ENCODE measurements at places on chromosomes 2 and 18.

GRCh38 chr18:68532328-68532885 is 182.5 kb downstream of the TMX3 start:
- no peaks in the 10 kb centered on the region for H3K27me3 ChIP-seq
- no peak overlapping the region for H3K4me3 ChIP-seq
- no peak overlapping the region for H3K27ac ChIP-seq
- H3K4me1 ChIP-seq: peaks cover 3% of the 10 kb centered on the region
- no peaks in the 10 kb centered on the region for H3K36me3 ChIP-seq
- DNase-seq: no peak

GRCh38 chr2:2057125-2057721 is 273.9 kb downstream of the MYT1L start:
- peaks cover 7% of the 10 kb centered on the region for H3K27me3 ChIP-seq
- peaks cover 29% of the 10 kb centered on the region for H3K4me1 ChIP-seq
- DNase-seq: peak; percentile 95
- peak overlapping the region; percentile 2 for H3K4me3 ChIP-seq

DNA sequence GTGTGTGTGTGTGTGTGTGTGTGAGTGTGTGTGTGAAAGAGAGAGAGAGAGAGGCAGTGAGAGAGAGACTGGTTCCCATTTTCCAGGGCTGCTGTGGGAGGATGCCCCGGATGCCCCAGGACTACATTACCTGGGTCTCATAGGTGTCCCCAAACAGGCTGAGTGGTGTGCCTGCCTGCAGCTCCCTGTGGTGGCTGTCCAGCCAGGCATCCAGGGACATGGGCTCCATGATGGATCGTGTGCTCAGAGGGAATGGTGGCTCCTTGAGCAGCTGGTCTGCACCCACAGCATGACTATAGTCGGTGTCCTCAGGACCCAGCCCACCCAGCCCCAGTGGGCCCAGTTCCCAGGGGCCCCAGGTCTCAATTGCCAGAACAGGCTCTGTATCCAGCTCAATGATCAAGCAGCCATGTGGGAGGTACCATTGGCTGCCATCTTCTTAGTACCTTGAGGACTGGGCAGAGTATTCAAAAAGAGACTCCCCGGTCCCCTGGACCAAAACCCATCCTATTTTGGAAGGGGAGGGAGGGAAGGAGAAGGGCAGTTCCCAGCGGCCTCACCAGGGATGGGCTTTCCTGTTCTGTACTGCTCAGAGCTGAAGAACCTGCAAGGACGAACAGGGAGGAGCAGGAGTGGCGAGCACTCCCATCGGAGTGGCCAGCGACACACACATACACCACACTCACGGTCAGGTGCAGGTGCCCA is 5.8 kb upstream of the OXER1 start:
- no peaks in the 10 kb centered on the region for H3K27me3 ChIP-seq
- DNase-seq: peak; percentile 14
- no peaks in the 10 kb centered on the region for H3K36me3 ChIP-seq

GRCh38 chr2:235303499-235304291 is 190.1 kb upstream of the AGAP1 start:
- H3K27ac ChIP-seq: no peak overlapping the region
- H3K4me3 ChIP-seq: no peak overlapping the region

- H3K27ac ChIP-seq: no peak overlapping the region
- H3K4me1 ChIP-seq: peaks cover 10% of the 10 kb centered on the region
- H3K4me3 ChIP-seq: no peak overlapping the region
- H3K36me3 ChIP-seq: no peaks in the 10 kb centered on the region
Measured at GRCh38 chr2:30280596-30281434, 49.5 kb downstream of the LBH start.

DNA sequence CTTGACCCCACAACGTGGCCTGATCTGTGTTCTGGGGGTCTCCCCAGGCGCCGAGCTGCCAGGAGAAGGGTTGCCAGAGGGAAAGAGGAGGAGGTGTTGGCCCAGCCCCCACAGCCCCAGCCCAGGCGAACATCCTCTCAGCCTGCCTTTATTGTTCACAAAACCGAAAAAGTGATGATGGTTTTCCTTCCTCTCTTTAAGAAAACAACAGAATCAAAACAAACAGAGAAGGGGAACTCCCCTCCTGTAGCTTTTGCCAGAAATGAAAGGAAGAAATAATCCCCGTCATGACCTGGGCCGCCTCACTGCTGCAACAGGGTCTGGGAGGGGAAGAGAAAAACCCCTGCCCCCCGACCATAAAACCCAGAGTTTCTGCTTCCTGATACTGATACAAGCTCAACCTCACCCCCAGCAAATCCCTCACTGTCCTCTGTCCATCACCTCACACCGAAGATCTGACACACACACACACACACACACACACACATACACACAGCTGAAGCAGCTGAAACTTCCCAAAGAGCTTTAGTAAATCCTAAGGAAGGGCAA is 52.0 kb downstream of the ZFP36L2 start:
- peak overlapping the region; percentile 94 for H3K27ac ChIP-seq
- H3K27me3 ChIP-seq: peaks cover 4% of the 10 kb centered on the region
- peak overlapping the region; percentile 43 for H3K4me3 ChIP-seq
- H3K4me1 ChIP-seq: peaks cover 94% of the 10 kb centered on the region
- peaks cover 2% of the 10 kb centered on the region for H3K36me3 ChIP-seq
- peak; percentile 89 for DNase-seq

DNA sequence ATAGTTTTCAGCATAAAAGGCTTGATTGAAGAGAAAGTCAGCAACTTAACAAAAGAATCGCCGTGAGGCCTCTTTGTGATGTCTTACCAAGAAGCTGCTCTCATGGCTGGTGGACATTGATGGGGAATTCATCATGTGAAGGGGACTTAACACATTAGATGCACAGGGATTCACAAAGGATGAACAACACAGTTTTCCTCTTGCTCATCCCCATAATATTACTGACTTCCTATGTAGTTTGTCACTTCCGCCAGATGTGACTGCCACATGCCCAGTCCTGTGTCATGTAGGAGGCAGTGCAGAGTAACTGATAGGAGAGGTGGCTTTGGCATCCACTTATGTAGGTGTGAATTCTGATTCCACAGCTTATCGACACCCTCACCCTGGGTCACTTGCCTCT is 232.6 kb upstream of the LYPD1 start:
- H3K27me3 ChIP-seq: no peaks in the 10 kb centered on the region
- H3K36me3 ChIP-seq: no peaks in the 10 kb centered on the region
- no peak for DNase-seq
- no peak overlapping the region for H3K4me3 ChIP-seq
- no peak overlapping the region for H3K27ac ChIP-seq
- no peaks in the 10 kb centered on the region for H3K4me1 ChIP-seq

DNA sequence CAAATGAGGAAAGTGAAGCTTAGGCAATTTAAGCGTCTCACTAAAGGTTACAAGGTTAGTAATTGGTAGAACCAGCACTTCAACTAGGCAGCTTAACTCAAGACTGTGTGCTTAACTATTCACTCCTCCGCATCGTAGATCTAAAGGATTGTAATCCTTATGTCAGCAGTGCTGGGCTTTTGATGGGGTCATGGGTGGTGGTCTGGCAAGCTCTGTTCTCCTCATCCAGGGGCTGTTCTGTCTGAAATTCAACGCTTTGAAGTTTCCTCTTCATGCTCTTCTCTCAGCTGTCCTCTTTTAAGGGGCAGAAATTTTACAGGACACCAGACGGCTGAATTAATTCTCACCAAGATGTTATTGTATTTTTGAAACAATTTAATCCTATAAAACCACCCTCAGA is 165.5 kb upstream of the FAM98A start:
- H3K4me1 ChIP-seq: no peaks in the 10 kb centered on the region
- no peaks in the 10 kb centered on the region for H3K36me3 ChIP-seq
- H3K27ac ChIP-seq: no peak overlapping the region
- no peaks in the 10 kb centered on the region for H3K27me3 ChIP-seq
- H3K4me3 ChIP-seq: no peak overlapping the region

- H3K36me3 ChIP-seq: no peaks in the 10 kb centered on the region
- H3K4me3 ChIP-seq: no peak overlapping the region
- H3K4me1 ChIP-seq: no peaks in the 10 kb centered on the region
- no peak for DNase-seq
- H3K27ac ChIP-seq: no peak overlapping the region
- no peaks in the 10 kb centered on the region for H3K27me3 ChIP-seq
Measured at GRCh38 chr2:105379741-105380186, 19.1 kb downstream of the FHL2 start.

DNA sequence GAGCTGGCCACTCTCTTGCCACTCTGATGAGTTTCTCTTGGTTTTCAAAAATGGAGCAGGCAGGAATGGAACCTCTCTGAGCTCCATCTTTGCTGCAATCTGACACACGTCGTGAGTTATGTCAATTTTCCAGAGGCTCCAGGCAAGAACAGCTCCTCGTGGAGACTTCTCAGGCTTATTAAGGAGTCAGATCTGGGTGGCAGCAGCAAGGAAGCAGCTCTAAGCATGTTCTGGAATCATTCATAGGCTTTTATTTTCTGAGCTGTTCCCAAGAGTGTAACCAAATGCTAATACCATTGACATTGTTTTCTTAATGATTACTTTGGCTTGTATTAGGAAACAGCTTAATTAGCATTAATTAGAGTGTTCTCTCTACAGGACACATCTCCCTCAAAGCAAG is 26.1 kb upstream of the PDIA6 start:
- H3K27ac ChIP-seq: no peak overlapping the region
- H3K36me3 ChIP-seq: no peaks in the 10 kb centered on the region
- no peaks in the 10 kb centered on the region for H3K4me1 ChIP-seq
- DNase-seq: no peak
- no peak overlapping the region for H3K4me3 ChIP-seq
- peaks cover 25% of the 10 kb centered on the region for H3K27me3 ChIP-seq

- H3K27me3 ChIP-seq: no peaks in the 10 kb centered on the region
- peaks cover 23% of the 10 kb centered on the region for H3K4me1 ChIP-seq
- peak overlapping the region; percentile 19 for H3K27ac ChIP-seq
- H3K4me3 ChIP-seq: no peak overlapping the region
Measured at GRCh38 chr2:69554981-69555380, 88.6 kb downstream of the AAK1 start.

DNA sequence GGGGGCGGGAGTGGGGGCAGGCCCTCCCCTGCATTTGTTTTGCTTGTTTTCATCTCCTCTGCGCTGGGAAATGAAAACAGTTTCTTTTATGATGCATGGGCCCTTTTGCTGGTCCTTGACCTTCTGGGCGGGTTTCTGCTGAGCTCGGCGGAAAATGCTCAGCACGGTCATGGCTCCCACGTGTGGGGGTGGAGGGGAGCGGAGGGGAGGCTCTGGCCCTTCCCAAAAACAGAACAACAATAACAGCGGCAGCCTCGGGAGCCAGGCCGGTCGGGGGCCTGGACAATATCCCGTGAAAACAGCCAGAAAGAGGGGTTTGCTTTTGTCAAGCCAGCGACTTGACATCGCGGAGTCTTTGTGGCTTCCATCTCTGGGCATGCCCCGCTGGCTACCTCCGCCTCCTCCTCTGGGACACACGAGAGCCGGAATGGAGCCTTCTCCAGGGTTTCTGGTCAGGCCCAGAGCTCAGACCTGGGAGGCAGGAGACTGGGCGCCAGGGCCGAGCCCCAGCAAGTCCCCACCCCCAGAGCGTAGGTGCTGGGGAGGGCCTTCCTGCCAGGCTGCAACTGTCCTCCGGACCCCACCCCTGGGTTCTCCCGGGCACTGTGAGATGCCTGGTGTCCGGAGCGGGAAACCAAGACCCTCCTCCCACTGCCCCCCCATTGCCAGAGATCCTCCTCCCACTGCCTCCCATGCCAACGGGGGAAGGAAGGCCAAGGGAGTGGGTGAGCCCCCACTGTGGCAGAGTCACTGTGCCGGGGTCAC is 35.9 kb upstream of the SNED1 start:
- H3K27ac ChIP-seq: no peak overlapping the region
- H3K4me3 ChIP-seq: no peak overlapping the region

DNA sequence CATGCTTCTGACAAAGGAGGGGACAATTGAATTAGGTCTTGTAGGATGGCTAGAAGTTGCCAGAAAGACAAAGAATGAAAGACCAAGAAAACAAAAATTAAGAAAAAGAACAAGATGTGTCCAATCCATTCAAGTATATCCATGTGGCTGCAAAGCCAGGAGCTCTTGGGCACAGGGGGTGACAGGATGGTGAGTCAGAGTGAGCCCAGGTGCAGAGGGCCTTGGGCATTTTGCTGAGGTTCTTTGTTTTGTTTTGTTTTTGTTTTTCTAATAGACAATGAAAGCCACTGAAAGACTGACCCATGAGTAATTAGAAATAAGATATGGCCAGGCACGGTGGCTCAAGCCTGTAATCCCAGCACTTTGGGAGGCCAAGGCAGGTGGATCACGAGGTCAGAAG is 104.6 kb upstream of the KLHL29 start:
- no peaks in the 10 kb centered on the region for H3K4me1 ChIP-seq
- no peak overlapping the region for H3K4me3 ChIP-seq
- H3K27ac ChIP-seq: no peak overlapping the region
- no peak for DNase-seq
- no peaks in the 10 kb centered on the region for H3K36me3 ChIP-seq
- peaks cover 4% of the 10 kb centered on the region for H3K27me3 ChIP-seq

DNA sequence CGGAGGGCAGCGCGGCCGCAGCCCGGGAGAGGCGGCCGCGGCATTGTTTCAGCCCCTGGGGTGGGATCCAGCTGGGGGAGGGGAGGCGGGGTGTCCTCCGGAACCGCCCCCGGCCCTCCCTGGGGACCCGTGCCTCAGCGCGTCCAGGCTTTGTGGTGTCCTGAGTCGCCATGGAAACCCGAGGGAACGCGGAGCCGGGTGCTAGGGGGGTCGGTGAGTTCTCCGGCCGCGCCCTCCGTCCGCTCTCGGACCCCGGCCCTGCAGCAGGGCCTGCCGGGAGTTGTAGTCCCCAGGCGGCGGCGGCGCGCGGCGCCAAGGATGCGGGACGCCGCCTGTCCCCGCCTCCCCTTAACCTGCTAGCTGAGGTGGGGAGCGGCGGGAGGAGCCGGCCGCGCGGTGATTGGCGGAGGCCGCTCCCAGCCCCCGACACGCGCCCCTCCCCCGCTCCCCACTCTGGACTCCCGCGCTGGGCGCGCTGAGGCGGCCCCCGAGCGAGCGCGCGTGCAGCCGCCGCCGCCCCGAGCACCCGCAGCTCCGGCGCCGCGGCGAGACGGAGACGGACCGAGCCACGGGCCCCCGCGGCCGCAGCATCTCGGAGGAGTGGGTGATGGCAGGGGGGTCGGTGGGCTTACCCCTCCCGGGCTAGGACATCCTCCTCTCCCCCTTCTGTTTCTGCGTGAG is at the start of gene DPYSL5:
TSS of gene DPYSL5 (plus strand) at position 478 of the 681 bp plus-strand sequence. CDS start 50,368 bp downstream, outside the sequence.
- H3K4me3 ChIP-seq: peak within 1 kb of the TSS; percentile 48
- no peaks in the 10 kb centered on the region for H3K36me3 ChIP-seq
- H3K27me3 ChIP-seq: peaks cover 77% of the 10 kb centered on the region
- H3K4me1 ChIP-seq: peaks cover 11% of the 10 kb centered on the region
- peak; percentile 40 for DNase-seq
- H3K27ac ChIP-seq: no peak within 1 kb of the TSS

All from activated naive CD4-positive, alpha-beta T cell treated with anti-CD3 and anti-CD28 coated beads, Interleukin-2, amount 10 ng/mL, durations not matched to agents 7 days and 5 days (primary cell).